A549 (cell line): ENCODE measurements at places on chromosomes 1 and 21.

- DNase-seq = no peak
These were observed 142.2 kb downstream of the PAPPA2 start for GRCh38 chr1:176605176-176605575.

- peak; percentile 56 for DNase-seq
These were observed 72.2 kb upstream of the RALGPS2 start for GRCh38 chr1:178652506-178653490.

DNA sequence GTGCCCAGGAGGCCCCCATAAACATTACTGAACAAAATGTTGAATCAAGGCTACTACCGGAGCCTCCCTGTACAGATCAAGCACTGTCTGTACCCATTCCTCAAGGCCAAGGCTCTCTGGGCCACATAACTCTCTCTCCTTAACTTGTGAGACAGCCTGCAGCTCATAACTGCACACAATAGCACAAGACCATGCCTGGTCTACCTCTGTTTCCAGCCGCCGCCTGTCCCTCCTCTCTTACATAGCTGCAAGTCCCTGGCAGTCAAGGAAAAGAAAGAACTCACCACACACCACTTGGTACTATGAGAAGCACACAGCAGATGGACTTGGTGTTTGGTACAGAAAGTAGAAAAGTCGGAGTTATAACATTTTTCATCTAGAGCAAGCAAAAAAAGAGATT is 91.1 kb downstream of the SSBP3 start:
- no peak for DNase-seq

DNA sequence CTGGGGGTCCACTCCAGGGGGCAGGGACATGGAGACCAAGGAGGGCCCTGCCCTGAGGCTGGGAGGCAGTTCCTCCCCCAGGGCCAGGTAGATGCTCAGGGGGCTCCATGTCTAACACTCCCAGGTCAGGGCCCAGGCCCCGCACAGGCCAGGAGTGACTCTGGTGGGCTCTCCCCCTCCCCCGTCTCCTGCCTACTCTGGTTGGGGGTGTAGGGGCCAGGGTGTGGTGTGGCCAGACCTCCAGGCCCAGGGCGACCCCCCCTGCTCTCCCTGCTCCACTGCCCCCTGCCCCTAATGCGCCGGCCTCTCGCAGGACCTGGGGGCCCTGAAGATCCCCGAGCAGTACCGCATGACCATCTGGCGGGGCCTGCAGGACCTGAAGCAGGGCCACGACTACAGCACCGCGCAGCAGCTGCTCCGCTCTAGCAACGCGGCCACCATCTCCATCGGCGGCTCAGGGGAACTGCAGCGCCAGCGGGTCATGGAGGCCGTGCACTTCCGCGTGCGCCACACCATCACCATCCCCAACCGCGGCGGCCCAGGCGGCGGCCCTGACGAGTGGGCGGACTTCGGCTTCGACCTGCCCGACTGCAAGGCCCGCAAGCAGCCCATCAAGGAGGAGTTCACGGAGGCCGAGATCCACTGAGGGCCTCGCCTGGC is 19.7 kb upstream of the CCDC27 start:
- DNase-seq = no peak

DNA sequence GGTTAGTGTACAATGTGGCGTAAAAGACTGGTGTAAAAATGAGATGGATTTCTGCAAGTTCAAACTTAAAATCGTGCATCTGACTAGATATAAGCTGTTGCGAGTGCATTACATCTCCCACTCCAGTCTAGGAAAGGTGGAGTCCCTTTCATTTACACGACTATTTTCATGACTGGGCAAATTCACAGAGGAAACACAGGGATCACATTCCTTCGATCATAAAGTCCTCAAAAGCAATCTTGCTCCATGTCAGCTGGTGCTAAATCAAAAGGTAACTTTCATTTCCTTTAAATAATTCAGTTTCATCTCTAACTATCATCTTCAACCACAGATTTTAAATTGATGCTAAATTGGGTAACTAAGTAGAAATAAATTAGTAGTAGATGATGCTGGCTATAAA is 100.0 kb downstream of the HLCS start:
- no peak for DNase-seq

DNA sequence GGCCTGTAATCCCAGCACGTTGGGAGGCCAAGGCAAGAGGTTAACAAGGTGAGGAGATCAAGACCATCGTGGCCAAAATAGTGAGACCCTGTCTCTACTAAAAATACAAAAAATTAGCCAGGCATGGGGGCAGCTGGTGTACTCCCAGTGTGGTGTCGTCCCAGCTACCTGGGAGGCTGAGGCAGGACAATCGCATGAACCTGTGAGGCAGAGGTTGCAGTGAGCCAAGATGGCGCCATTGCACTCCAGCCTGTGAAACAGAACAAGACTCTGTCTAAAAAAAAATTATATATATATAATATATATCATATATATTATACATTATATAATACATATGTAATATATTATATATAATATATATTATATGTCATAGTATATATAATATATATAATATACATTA is 249.2 kb upstream of the TPTE start:
- DNase-seq = peak; percentile 17

- peak; percentile 43 for DNase-seq
These were observed 25.5 kb upstream of the RBBP5 start for GRCh38 chr1:205147191-205147835.

DNA sequence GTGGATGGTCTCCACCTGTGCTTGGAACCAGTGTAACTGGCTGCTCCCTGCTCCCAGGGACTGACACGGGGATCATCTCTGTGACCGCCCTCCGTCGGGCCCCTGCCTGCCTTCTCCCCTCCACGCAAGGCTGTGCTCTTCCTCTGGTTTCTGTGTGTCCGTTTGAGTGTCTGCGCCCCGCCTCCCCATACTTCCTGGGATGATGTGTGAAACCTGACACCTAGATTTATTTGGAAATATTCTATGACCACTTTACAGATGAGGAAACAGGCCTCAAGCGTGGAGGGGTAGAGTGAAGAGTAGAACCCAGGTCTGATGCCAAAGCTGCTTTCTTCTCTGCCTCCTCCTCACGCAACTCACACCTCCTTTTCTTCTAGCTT is 24.3 kb downstream of the LDLRAP1 start:
- no peak for DNase-seq

- peak; percentile 48 for DNase-seq
These were observed 14.1 kb upstream of the TNR start for GRCh38 chr1:175757381-175758015.

DNA sequence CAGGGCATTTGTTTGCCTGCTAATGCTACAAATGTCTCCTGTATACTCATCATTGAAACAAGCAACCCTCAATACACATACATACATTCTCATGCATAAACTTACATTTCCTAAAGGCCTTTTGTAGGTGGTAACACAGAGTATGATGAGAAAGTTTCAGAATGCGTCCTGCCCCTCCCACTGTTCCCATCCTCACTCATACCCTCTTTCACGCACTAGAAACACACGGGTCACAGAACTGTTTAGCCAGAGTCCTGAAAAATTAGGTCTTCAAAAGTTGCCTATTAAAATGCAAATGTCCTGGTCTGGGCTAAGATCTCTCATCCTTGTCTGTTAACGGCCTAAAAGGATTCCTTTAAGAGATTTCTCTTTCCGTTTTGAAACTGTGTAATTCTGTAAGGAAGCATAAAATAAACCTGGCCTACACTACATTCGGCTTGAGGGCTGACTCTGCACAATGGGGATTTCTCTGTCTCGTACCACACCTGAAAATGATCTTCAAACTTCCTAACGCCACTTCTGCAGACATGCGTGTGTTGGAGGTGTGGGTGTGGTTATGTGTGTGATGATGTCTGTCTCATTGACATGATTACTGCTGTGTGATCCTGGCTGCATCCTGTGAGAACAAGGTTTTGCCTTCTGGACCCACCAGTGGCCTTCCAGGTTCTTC is 5.3 kb upstream of the FCER1A start:
- DNase-seq = no peak

DNA sequence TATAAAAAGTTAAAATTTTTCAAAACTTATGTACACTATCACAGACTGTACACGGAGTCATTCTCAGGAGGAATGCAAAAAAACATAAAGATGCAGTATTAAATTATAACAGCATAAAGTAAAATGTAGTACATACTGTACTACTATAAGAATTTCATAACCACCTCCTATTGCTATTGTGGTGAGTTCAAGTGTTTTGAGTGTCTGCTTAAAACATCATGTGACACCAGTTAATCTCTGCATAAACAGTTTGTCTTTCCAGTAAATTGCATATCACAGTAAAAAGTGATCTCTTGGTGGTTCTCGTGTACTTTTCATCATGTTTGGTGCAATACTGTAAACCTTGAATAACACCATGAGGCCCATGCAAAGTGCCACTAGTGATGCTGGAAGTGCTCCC is 45.2 kb downstream of the SDCCAG8 start:
- DNase-seq = no peak

DNA sequence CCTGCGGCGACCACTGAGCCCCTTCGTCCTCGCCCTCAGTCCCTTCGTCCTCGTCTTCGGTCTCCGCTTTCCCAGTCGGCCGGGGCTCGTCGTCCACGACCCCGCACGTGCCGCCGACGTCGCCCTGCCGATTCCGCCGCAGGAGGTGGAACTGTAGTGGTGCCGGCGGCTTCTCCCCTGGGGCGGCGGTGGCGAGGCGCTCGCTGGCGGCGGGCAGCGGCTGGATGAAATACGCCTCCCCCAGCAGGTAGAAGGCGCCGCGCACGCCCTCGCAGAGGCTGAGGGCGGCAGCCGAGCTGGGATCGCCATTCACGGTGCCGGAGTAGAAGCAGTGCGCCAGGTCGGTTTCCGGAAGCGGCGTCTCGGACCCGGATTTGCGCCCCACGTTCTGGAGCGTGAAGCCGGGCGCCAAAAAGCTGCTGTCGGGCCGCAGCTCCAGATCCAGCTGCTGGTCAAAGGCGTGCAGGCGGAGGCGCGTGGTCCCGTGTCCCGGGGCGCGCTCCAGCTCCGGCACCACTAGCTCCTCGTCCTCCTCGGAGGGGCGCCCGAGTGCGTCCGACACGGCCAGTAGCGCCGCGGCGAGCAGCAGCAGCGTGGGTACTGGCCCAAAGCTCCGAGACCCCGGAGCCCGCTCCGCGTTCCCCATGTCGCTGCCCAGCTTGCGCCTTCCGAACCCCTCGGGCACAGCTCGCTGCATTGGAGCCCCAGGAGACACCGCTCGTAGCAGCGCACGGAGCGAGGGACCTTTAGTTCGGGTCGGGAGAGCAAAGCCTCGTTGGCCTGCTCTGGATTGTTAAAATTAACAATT is 747 bp downstream of the ADAMTS1 start:
- no peak for DNase-seq

DNA sequence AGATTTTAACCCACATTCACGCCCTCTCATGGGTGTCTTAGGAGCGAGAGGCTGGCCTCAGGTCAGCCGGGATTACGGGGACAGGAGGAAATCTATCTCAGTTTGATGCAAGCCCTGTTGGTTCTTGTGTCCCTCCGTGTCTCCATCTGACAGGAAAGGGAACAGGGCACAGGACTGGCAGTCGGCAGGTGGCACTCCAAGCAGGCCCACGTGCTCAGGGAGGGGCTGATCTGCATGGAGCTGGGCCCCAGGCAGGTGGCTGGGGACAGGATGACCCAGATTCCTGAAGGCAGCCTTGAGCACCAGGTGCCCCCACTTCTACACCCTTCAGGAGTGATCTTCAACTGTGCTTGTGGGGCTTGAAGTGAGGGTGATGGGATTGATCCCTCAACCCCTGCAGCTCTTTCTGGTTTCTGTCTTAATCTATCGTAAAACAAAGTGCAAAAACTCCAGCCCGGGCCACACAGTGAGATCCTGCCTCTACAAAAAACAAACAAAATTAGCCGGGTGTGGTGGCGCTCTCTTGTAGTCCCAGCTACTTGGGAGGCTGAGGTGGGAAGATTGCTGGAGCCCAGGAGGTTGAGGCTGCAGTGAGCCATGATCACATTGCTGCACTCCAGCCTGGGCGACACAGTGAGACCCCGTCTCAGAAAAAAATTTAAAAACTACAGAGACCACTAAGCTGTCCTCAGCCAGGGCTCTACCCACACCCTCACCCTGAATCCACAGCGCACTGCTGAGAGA is 8.3 kb downstream of the PLEKHG5 start:
- no peak for DNase-seq

GRCh38 chr1:171730052-171730451 is 11.8 kb downstream of the VAMP4 start:
- no peak for DNase-seq

GRCh38 chr1:223225061-223225460 is 82.0 kb upstream of the TLR5 start:
- no peak for DNase-seq

GRCh38 chr1:196590012-196590708 is 18.1 kb downstream of the KCNT2 start:
- no peak for DNase-seq

- DNase-seq = no peak
These were observed 11.7 kb downstream of the HMGN2 start for GRCh38 chr1:26483980-26484379.

DNA sequence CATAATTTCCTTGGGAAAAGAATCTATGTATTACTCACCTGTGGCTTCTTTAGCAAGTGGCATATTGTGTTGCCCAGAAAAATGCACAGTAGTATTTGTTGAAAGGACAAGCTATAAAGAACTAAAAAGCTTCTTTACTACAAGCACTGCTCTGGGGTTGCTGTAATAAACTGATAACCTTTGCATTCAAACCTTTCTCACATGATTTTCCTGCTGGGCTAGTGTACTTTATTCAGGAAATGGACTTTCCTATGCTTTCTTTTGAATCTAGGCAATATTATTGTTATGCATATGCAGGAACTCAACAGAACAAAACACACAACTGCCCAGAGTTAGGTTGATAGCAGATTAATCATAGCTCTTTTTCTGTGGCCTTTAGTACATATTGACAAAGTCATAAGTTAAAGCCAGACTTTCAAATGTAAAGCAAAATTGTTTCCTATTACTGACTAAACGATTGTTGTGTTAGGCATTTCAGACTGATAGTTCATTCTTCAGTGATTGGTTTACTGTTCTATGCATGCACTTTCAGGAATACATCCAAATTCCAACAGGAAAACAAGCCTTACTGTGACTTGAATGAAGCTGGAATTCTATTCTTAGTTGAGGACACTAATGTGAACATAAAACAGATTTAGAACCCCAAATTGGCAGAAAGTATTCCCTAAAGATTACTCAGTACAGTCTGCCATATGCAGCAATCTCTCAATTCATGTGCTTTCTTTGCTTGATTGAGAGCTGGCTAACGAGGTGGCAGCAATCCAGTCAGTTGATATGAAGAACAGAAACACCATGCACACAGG is 564.3 kb upstream of the NEGR1 start:
- no peak for DNase-seq

DNA sequence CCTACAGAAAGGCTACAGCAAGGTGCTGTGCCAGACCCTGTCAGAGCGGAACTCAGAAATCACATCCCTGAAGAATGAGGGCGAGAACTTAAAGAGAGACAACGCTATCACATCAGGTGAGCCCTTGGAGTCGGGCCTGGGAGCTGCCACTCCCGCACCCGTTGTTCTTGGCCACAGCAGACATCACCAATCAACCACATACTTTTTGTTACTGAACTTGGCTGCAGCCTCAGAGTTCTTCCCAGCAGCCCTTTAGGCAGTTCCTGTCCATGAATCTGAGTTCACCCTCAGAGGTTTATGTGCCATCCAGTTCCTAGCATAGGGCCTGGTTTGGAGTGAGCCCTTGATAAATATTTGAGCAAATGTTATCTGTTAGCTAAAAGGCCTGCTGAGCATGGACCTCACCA is 61.6 kb downstream of the FHAD1 start:
- DNase-seq = no peak

GRCh38 chr1:162135271-162135775 is 65.8 kb downstream of the NOS1AP start:
- no peak for DNase-seq

GRCh38 chr21:14523234-14523633 is 22.9 kb downstream of the SAMSN1 start:
- no peak for DNase-seq
